ENCODE measurements at places on chromosomes 11 and 22. TPM values are rescaled to one million over a fixed set of nuclear protein-coding genes. Genes with fewer than 3 reads are reported as not detected.

GRCh38 chr11:70018816-70019215 lies 59.3 kb upstream of the ANO1 start:
- no peak for DNase-seq

Gene ABTB2
- total RNA-seq, result 19.3 TPM

Gene F2
- total RNA-seq, result not detected

Gene KRTAP5-1
- total RNA-seq, result not detected

DNA sequence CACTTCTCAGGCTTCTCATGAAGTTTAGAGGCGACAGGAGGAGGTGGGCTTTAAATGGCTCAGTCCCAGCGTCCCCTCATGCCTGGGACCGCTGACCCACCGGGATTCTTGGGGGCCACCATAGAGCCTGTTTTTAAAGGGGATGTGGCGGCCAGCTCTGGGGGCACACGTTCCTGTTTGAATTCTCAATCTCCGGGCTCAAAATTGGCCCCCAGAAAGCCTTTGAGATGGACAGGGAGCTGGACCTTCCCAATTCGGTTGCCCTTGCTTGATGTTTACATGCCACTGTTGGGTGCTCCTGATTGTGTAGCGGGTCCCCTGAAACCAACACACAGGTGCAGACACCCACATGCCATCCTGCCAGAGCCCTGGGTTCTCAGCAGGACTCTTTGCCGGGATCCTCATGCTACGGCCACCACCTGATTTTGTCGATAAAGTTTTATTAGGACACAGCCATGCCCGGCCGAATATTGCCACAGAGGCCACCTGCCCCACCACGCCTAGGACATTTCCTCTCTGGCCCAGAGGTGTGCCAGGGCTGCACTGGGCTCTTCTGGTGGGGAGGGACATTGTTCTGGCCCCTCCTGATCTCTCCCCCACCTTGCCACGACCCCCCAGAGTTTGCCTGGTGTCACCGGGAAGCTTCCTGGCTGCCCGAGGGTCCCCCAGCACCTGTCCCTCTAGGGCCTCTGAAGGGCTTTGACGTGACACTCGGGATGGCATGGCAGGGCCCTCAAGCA lies 71.6 kb downstream of the KCNQ1 start:
- peak; percentile 4 for DNase-seq

Gene C11orf86
- total RNA-seq, result not detected

Data from left cardiac atrium (tissue), 4 donors.